Thyroid gland (tissue), 4 donors: ENCODE measurements at places on chromosomes 7 and 10. TPM values are rescaled to one million over a fixed set of nuclear protein-coding genes. Genes with fewer than 3 reads are reported as not detected.
A peak's percentile ranks its signal among the peaks of the same experiment; 100 is the strongest.

GRCh38 chr10:103853428-103854264, 1.7 kb downstream of the SH3PXD2A start:
- no peak overlapping the region for H3K4me3 ChIP-seq
- H3K36me3 ChIP-seq = no peaks in the 10 kb centered on the region
- DNase-seq = no peak
- H3K27ac ChIP-seq = peak overlapping the region; percentile 28

DNA sequence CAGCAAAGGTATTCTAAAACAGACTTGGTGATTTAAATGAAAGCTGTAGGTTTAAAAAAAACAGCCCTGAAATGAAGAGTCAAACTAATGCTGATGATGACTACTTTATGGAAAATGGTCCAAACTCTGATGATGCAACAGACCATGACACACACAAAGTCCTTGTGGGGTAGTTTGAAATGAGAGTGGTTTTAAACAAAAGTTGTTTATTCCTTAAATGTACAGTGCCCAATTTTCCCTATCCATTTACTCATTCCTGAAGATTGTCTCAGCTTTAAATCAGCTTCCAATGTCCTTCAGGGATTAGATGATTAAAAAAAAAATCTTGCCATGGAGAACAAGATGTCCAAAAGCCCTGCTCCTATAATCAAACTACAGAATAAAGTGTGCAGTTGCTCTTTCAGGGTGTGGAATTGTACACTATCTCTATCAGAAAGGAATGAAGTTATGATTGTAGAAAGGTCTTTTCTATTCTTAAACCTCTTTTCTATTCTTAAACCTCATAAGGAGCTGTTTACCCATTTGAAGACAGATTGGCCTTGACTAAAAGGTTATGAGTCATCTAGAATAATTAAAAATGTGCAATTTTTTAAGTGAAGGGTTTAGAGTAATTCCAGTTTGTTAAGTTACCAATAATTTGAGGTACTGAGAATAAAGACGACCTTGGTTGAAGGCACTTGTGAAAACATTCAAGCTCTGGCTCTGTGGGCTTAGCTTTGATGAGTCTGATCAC, 70.2 kb upstream of the ITGA8 start:
- no peaks in the 10 kb centered on the region for H3K27me3 ChIP-seq
- no peak overlapping the region for H3K4me3 ChIP-seq
- peaks cover 5% of the 10 kb centered on the region for H3K36me3 ChIP-seq
- DNase-seq = no peak

DNA sequence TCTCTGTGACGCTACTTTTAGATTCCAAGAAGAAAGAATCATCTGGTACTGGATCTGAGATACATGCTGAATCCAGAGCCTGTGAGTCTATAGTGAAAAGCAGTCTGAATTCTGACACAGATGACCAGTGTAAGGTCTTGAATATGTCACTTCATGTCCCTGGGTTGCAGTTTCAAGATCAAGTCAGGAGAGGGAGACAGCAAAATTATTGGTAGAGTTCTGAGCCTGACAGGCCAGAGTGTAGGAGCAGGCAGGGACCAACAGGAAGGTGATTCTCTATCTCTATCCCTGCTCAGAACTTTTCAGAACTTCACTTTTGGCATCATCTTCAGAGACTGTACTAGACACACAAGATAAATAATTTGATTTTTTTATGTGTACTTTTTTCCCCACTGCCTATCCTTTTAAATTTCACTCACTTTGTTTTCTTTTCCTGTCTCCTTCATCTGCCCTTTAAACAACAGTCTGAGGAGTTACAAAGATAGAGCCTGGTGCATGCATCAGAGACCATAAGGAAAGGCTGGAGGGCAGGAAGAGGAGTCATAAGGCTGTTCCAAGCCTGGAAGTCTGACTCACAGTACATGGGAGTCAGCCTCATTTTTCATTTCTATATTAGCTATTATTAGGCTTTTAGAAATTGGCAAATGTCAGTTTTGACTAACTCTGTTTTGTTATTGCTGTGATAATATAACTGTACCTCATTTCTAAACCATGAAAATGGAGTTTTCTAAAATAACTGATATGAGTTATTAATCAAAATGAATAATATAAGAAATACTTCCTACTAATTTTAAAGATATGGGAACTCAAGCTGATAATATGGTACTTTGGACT, 120.2 kb upstream of the TMEM229A start:
- H3K27me3 ChIP-seq = no peaks in the 10 kb centered on the region
- no peaks in the 10 kb centered on the region for H3K36me3 ChIP-seq
- no peaks in the 10 kb centered on the region for H3K4me1 ChIP-seq
- DNase-seq = no peak

GRCh38 chr10:11354823-11355222, 256.6 kb downstream of the USP6NL start:
- H3K4me1 ChIP-seq = no peaks in the 10 kb centered on the region
- no peaks in the 10 kb centered on the region for H3K27me3 ChIP-seq
- no peaks in the 10 kb centered on the region for H3K36me3 ChIP-seq
- H3K4me3 ChIP-seq = no peak overlapping the region
- no peak overlapping the region for H3K27ac ChIP-seq
- DNase-seq = no peak

- no peak overlapping the region for H3K27ac ChIP-seq
- DNase-seq = no peak
- H3K27me3 ChIP-seq = no peaks in the 10 kb centered on the region
These were observed 37.1 kb upstream of the TOMM7 start for GRCh38 chr7:22859641-22860290.

GRCh38 chr7:36546331-36546730, 156.7 kb downstream of the ANLN start:
- H3K4me3 ChIP-seq = no peak overlapping the region
- no peaks in the 10 kb centered on the region for H3K36me3 ChIP-seq
- H3K27ac ChIP-seq = no peak overlapping the region

DNA sequence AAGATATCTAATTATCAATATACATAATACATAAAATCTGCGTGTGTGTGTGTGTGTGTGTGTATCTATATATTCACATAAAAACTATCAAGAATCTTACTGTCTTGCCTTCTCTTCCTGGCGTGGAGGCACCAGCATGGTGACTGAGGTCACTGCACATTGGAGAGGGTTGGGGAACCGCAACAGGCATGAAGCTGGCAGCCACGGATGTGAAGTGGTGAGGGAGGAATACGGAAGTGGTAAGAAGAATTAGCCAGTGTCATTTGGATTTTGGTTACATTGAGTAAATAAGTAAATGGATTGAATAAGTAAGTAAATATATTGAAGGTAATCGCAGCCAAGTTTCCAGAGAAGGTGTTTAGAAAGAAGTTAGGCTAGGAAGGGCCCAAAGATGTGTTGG, 85.1 kb downstream of the TRIM24 start:
- H3K4me3 ChIP-seq = no peak overlapping the region
- no peak for DNase-seq
- no peaks in the 10 kb centered on the region for H3K36me3 ChIP-seq
- no peaks in the 10 kb centered on the region for H3K27me3 ChIP-seq

DNA sequence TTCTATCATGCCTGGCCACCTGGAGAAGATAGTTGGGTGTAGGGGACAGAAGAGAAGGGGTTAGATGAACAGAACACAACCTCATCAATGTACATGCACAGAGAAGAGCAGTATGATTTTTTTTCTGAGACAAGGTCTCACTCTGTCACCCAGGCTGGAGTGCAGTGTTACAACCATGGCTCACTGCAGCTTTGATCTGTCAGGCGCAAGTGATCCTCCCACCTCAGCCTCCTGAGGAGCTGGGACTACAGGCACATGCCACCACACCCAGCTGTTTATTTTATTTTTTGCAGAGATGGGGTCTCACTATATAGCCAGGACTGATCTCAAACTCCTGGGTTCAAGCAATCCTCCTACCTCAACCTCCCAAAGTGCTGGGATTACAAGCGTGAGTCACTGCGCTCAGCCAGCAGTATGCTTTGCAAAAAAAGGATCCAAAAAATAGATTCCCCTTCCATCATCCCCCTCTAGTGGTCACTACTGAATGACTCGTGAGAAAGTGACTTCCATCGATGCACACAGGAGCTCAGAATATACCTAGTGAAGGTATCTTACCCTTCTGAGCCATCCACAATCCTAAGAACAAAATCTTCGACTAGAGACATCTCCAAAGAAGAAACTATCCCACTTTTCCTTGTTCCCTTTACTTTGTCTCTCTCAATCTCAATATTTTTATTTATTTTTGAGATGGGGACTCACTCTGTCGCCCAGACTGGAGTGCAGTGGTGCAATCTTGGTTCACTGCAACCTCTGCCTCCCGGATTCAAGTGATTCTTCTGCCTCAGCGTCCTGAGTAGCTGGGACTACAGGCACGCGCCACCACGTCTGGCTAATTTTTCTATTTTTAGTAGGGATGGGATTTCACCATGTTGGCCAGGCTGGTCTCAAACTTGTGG, 21.0 kb downstream of the ZCWPW1 start:
- DNase-seq = no peak
- no peak overlapping the region for H3K4me3 ChIP-seq
- no peaks in the 10 kb centered on the region for H3K4me1 ChIP-seq
- H3K27me3 ChIP-seq = no peaks in the 10 kb centered on the region
- H3K36me3 ChIP-seq = no peaks in the 10 kb centered on the region

GRCh38 chr7:30618961-30619360, 24.3 kb downstream of the GARS1 start:
- H3K27me3 ChIP-seq = no peaks in the 10 kb centered on the region
- H3K27ac ChIP-seq = no peak overlapping the region
- DNase-seq = no peak
- peaks cover 52% of the 10 kb centered on the region for H3K36me3 ChIP-seq
- H3K4me3 ChIP-seq = no peak overlapping the region

GRCh38 chr7:94679358-94679757, 23.4 kb upstream of the SGCE start:
- no peak for DNase-seq
- H3K27me3 ChIP-seq = no peaks in the 10 kb centered on the region
- H3K27ac ChIP-seq = no peak overlapping the region
- H3K36me3 ChIP-seq = no peaks in the 10 kb centered on the region
- no peaks in the 10 kb centered on the region for H3K4me1 ChIP-seq

DNA sequence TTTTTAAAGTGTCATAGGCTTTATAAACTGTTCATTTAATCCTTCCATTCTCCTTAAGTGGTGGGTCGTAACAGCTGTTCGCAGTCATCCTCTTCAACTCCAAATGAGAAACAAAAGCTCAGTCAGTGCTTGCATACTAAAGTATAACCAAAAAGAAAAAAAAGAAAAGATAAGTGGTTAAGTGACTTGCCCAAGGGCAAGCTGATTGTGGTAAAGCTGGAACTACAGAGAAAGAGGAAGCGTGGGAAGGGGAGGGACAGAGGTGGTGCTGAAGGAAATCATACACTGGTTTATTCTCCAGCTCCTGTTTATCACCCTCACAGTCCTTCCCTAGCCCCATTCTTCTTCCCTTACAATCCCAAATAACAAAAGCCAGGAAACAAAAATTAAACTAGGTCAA, 29.6 kb downstream of the IDE start:
- no peaks in the 10 kb centered on the region for H3K36me3 ChIP-seq
- no peak for DNase-seq
- H3K4me3 ChIP-seq = no peak overlapping the region
- H3K4me1 ChIP-seq = peaks cover 1% of the 10 kb centered on the region

DNA sequence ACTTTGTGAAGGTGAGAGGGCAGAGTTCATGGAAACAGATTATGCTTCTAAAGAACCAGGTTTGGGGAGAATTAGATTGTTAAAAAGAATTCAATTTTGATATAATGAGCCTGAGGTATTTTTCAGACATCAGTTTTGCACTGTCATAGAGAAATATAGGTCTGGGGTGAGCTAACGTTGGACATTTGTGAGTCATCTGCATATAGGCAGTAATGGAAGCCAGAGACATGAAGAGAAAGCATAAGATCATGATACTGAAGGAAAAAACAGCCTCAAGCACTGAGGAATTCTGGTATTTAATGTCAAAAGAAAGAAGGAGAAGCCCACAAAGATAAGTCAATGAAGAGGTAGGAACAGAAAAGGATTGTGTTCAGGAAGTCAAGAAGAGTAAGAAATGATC, 32.4 kb upstream of the COL1A2 start:
- no peaks in the 10 kb centered on the region for H3K36me3 ChIP-seq
- H3K27me3 ChIP-seq = no peaks in the 10 kb centered on the region
- no peak overlapping the region for H3K4me3 ChIP-seq
- no peak overlapping the region for H3K27ac ChIP-seq
- no peaks in the 10 kb centered on the region for H3K4me1 ChIP-seq
- DNase-seq = no peak

DNA sequence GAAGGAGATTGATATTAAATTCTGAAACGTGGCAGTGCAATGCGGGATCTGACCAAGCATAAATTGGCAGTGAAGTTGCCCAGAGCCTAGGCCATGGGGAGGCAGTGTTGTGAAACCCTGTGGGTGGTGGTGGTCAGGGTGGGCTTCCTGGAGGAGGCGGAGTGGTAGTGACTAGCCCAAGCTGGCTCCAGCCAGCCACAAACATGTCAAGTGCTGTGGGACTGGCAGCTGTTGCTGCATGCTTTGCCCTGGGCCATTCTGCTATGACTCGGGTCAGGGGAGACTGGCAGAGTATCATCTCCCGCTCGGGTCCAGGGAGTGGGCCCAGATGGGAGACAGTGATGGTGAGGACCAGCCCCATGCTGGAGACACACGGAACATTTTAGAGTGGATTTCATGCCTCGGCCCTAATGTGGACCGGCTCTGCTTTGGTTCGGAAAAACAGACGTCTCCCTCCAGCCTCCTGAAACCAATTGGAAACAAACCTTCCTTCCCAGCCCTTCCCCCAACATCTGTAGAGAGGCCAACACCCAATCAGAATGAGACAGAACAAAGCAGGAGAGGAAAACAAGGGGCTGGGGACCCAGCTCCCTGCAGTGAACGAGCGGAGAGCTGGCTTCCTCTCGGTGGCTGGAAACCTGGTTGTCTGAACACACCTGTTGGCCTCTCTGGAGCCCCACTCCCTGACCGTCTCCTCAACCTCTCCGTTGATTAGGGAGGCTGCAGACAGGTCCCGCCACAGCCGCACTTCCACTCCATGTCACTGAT, 58.2 kb downstream of the TMEM270 start:
- no peak for DNase-seq
- H3K27me3 ChIP-seq = no peaks in the 10 kb centered on the region
- H3K4me1 ChIP-seq = peaks cover 8% of the 10 kb centered on the region
- H3K27ac ChIP-seq = no peak overlapping the region
- no peaks in the 10 kb centered on the region for H3K36me3 ChIP-seq

GRCh38 chr10:46218921-46219320, 67.9 kb upstream of the ANTXRL start:
- H3K4me3 ChIP-seq = no peak overlapping the region
- no peaks in the 10 kb centered on the region for H3K36me3 ChIP-seq
- H3K4me1 ChIP-seq = no peaks in the 10 kb centered on the region

GRCh38 chr10:100600218-100600617, 64.5 kb downstream of the HIF1AN start:
- no peaks in the 10 kb centered on the region for H3K36me3 ChIP-seq
- no peaks in the 10 kb centered on the region for H3K27me3 ChIP-seq
- no peak overlapping the region for H3K4me3 ChIP-seq
- no peak for DNase-seq
- H3K4me1 ChIP-seq = no peaks in the 10 kb centered on the region
- no peak overlapping the region for H3K27ac ChIP-seq

ZNF800 gene
- 27.1 TPM for total RNA-seq

OIT3 gene
- not detected for total RNA-seq

NPFFR1 gene
- under 0.01 TPM for total RNA-seq

TMEM178B gene
- 29.6 TPM for total RNA-seq

DGKI gene
- 71.0 TPM for total RNA-seq

CDNF gene
- total RNA-seq = 5.0 TPM

HEPACAM2 gene
- not detected for total RNA-seq

KCNMA1 gene
- total RNA-seq = 4.7 TPM

LRRC18 gene
- total RNA-seq = not detected

PNLIP gene
- not detected for total RNA-seq

LIPA gene
- total RNA-seq = 29.6 TPM

INMT gene
- total RNA-seq = 19.9 TPM
